NCI-H510A (cell line): ENCODE measurements at places on chromosomes 11 and 22.

DNA sequence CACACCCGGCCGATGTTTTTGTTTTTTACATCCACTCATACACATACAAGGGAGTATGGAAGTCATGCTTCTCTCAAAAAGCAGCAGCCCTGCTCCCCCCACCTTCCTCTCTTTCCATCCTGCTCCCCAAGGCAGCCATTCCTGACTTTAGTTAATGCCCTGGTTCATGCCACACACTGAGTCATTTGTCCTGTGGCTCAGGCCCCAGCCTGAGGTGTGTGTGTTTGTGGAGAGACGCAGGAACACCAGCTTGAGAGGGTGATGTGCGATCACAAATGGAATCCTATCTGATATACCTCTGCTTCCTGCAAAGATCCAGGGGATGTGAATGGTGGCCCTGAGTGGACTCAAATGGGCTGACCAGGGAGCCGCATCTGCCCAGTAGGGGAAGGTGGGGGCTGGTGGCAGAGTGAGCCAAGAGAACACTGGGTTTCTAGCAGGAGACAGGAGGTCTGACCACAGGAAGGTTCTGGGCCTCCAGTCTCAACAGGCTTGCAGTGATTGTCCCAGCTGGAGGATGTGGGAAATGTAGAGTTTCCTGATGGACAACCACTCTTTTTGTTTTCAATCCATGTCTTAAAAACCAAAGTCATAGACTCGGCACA lies 86.7 kb downstream of the OSBP2 start:
- DNase-seq: no peak

DNA sequence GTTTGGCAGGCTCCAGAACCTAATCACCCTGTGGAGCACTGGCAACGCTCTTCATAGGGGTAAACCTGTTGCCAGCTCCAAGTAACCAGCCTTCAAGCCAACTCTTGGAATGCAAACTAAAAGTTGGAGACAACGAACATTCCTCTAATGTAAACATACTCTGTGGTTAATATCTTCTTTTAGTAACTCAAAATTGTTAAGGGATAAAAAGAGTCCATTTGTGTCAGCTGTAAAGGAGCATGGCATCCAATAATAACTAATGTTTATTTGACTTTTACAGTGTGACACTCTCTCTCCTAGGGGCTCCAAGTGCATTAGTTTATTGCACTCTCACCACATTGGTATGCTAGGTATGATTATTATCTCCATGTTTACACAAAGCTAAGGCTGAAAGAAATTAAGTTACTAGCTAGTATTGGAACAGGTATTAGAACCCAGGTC lies 31.0 kb upstream of the AMOTL1 start:
- no peak for DNase-seq

GRCh38 chr22:25176175-25176574 lies 23.5 kb upstream of the CRYBB3 start:
- DNase-seq: no peak

- no peak for DNase-seq
Observed at GRCh38 chr22:41302811-41303210, 1.5 kb downstream of the ZC3H7B start.

- no peak for DNase-seq
Observed at GRCh38 chr11:47248304-47248663, 330 bp downstream of the ACP2 start.

DNA sequence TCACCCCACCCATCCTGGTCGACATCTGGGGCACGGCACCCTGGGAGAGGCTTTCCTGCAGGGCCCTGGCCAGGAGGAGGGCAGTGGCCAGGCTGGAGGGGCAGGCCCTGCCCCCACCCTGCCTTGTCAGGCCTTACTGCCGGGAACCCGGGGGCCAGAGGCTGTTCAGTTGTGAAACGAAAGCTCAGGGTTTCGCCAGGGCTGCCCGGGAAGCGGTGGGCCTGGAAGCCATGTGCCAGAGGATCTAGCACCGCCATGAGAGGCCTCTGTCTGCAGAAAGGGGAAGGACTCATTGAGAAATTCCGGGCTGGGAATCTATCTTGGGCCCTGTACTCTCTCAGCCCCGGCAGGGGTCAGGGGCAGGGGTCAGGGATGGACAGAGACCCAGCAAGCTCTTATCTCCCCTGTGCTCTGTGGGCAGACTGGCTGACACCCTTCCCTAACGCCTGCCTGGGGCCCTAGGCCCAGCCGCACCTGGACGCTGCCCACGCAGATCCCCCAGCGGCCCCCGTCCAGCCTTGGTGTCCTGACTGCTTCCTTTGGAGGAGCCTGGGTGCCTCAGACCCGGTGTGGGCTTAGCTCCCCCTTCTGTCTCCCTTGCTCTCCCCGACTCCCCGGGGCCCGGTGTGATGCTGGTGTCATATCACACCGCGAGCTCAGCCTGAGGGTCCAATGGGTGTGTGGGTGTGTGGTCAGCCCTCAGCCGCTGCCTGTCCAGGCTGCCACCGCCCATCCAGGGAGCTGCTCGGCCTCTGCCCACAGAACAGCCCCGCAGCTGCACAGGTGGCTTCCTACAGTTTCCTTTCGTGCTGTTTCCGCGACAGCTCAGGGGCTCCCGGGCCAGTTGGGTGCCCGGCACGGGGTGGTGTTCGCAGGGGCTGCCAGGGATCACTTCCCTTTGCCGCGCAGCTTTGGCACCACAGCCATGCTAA lies 6.5 kb downstream of the PIM3 start:
- DNase-seq: no peak

DNA sequence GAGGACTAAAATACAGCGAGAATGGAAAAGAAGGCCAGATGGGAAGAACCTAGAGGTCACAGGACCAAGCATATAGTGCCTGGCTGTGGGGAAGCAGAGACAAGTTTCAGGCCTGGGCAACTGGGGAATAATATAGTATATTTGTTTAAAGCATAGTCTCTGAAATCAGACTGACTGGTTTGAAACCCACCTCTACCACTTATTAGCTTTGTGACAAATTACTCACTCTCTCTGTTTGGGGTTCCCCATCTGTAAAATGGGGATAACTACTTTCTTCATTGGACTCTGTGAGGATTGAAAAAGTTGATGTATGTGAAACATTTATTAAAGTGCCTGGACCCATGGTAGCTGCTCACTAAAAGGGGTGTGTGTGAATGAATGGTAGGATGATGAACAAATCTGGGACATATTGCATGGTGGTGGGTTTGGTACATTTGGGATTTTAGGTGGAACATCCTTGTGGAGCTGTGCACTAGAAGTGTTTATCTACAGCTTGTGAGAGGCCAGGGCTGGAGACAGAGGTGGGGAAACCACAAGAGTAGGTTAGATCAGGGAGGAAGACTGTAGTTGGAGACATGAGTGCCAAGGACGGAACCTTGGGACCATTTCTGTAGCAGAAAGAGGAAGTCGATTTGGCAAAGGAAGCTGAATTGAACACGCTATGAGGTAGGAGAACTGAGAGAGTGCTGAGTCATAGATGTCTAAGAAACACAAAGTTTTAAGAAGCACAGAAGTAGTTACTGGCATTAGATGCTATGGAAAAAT lies 52.6 kb downstream of the SWAP70 start:
- no peak for DNase-seq

DNA sequence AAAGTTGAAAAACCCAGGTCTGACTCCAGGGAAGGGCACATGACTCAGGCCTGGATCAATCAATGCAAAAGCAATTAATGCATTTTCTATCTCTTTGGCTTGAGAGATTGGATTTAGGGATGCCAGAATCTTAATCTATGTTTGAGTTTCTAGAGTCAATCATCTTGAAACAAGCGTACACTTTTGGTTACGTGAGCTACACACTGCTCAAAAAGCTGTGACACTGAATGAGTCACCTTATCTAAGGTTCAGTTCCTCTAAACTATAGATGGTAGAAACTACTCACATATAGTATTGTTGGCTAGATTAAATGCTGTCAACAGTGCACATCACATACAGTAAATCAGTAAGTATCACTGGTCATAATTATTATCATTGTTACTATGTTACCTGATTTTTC lies 24.2 kb downstream of the MRE11 start:
- no peak for DNase-seq

DNA sequence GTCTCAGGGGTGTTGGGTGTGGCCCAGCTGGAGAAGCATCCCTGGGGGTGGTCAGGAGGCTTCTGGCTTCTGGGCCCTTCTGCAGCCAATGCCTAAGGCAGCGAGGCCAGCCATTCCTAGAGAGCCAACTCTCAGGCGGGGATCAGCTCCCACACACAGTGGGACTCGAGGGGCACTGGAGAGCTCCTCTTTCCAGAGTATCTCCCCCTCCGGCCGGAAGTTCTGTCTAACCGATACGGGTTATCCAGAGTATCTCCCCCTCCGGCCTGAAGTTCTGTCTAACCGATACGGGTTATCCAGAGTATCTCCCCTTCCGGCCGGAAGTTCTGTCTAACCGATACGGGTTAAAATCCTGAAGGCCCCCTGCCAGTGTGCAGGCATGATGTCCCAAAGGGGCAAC lies 71.2 kb upstream of the B3GAT1 start:
- no peak for DNase-seq

DNA sequence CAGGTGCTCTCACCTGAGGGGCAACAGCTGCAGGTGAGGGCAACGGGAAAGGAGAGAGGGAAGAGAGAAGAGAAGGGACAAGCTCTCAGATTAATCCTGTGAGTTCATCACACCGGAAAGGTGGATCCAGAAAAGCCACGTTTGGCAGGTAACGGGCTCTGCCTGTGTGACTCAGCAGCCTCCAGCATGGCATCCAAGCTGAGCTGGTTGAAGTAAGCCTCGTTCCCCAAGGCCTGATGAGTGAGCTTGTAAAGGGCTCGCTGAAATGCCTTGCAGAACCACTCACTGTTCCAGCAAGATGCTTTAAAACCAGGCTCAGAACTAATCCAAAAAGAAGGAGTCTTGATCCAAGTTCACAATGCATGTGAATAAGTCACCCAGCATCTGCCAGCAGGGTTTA lies 206.9 kb upstream of the TMEM45B start:
- DNase-seq: no peak

- DNase-seq: no peak
Observed at GRCh38 chr11:64165481-64165841, 452 bp downstream of the MACROD1 start.

DNA sequence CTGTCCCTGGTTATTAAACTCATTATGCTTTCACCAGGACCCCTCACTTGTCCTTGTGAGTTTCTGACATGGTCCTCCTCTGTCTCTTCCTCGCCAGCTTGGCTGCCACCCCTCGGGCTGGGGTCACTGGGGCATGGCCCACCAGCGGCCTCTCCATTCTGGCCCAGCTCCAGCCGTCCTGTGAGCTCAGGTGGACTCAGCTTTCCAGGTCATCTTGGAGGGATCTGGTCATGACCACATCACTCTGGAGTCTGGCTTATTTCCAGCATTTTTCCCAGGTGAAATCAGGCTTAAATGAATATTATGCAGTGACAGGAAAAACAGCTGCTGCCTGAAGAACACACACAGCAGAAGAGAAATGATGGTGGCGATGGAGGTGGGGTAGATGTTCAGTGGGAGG lies 224.5 kb downstream of the ADAMTS15 start:
- DNase-seq: no peak

GRCh38 chr11:114061048-114061680 lies 1.7 kb downstream of the ZBTB16 start:
- no peak for DNase-seq

DNA sequence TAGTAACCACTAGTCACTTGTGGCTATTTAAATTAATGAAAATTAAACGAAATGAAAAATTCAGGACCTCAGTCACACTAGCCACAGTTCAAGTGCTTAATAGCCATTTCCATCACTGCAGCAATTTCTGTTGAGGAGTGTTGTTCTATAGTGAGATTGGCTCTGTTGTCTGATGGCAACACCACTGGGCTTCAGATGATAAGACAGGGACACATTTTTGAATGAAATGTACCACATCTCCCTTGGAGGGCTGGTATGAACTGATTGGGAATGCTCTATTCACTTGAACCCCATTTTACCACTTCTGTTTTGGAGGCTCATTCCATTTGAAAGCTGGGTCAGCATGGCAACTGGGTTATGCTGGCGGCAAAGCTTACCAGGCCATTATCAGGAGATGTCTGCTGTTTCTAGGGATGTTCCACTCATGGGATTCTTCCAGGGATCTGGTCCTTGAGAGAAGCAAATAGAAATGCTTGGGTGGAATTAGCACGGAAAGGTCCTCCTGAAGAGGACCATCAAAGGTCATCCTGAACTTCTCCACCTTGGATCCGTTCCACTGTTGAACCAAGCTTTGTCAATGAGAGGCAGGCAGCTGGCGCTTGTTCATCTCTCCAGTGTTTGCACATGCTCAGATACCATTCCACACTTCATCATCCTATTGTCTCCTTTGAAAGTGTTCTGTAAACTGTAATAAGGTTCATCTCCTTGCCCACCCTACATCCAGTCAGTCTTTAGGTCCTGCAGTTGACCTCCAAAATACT lies 7.6 kb downstream of the AMOTL1 start:
- DNase-seq: peak; percentile 52

DNA sequence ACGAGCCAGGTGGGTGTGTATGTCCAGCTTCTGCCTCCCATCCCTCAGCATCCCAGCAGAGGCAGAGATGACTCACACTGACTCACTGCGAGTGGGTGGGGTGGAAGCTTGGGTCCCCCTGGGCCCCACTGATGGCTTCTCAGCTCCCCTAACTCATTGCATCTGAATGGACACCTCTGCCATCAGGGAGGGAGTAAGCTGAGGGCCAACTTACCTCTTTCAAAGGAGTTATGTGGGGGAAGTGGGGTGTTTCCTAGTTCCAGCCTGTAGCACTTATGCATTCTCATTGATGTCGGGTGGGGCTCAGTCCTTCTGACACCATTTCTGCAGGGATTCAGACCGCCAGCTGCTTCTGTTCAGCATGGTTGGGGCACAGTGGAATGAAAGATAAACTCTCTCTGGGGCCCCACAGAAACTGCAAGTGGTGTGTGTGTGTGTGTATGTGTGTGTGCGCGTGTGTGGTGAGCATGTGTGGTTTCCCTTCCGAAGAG lies 1425.8 kb downstream of the TBC1D22A start:
- no peak for DNase-seq

- no peak for DNase-seq
Observed at GRCh38 chr11:94593030-94593429, 25.9 kb downstream of the PIWIL4 start.

GRCh38 chr11:107263844-107264563 lies 193.6 kb downstream of the CWF19L2 start:
- no peak for DNase-seq

GRCh38 chr22:38775656-38776055 lies 18.3 kb downstream of the DNAL4 start:
- no peak for DNase-seq

DNA sequence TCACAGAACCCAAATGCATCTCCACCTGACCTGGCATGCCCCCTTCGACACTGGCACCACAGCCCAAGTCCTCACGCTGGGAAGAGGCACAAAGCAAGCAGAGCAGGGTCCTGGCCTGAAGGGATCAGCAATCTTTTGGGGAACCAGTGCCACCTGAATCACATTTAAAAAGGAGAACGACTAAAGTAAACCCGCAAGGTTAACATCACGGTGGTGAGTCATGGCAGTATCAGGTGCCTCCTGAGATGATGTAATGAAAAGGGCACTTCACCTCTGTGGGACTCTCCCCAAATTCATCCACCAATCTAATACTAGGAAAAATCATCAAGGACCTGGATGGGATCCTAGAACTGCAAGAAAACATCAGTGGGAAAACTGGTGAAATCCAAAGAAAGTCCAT lies 44.9 kb downstream of the PACSIN2 start:
- no peak for DNase-seq

GRCh38 chr11:31233425-31233824 lies 136.1 kb downstream of the DCDC1 start:
- DNase-seq: no peak

GRCh38 chr11:119511614-119512306 lies 88.8 kb upstream of the THY1 start:
- DNase-seq: no peak

GRCh38 chr22:29992341-29993275 lies 87.7 kb upstream of the HORMAD2 start:
- DNase-seq: no peak

- DNase-seq: no peak
Observed at GRCh38 chr11:2464451-2465165, 19.8 kb downstream of the KCNQ1 start.
